ENCODE measurements at places on chromosomes 3 and 15.

- DNase-seq = no peak
Measured at GRCh38 chr3:196220587-196220986, 4.3 kb downstream of the SLC51A start.

DNA sequence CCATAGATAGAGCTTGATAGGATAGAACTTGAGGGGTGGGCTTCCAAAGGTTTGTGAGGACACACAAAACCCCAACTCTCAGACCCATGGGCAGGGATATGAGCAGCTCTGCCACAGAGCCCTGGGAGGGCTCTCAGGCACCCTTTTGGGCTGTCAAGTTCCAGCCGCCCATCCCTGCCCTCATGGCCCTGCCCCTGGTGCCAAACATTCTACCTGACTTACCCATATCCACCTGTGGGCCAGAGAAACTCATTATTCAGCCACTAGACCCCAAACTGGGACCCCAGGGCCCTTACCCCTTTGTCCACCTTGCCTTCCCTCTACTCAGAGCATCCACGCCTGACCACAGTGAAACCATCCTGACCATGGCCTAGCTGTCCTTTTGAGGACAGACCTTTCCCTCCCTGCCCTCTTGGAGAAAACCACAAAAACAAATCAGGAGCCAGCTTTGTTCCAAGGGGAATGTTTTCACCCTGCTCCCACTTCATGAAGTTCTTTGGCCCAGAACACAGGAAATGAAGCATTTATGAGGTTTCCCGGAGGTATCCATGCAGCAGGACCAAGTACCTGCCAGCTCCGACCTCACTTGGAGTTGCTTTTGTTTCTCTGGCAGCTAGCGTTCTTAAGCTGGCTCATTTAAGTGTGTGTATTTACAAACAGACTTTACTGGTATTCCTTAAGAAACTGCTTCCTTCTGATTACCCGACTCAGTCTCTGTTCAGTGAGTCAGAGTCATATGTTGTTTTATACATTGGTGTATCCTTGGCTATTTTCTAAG is 34.2 kb upstream of the GALNT15 start:
- peak; percentile 63 for DNase-seq

- DNase-seq = peak; percentile 78
Measured at GRCh38 chr3:183287301-183287971, 34.4 kb downstream of the B3GNT5 start.

DNA sequence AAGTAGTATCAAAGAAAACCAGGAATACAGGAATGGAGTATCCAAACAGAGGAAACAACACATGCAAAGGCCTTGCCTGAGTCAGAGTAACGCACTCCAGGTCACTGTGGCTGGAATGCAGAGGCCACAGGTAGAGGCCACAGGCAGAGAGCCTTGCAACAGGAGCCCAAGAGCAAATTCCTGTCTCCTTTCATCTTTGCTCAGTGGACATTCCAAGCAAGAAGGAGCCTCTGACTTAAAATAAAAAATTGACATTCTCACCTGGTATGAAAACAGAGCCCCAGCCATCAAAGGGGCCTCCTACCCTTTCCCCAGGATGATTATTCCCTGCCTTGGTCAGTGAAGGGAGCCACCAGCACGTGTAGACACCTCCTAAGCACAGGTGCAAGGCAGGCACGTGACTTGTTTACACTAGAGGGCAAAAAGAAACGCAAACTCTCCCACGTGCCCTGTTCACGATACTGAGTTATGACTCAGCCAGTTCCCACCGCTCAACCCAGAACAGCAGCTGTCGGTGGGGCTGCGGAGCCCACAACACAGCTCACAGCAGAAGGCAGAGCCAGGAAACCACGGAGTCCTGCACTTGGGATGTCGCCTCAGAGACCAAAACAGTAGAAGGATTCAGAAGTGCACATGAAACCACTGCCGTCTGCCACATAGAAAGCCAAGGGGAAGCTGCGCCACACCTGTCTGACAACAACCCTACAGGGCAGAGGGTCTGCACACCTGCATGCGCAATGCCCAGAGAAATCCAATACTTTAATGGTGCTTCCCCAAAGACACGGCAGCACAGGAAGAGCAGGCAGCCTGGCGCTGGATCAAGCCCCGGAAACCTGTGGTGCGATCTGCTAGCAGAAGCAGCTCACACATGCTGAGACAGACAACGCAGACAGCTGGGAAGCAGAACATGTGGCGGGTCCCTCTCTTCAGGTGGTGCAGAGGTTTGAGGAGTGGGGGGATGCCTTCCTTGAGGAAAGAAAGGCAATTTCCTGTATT is 52.1 kb downstream of the ITGB5 start:
- DNase-seq = peak; percentile 75

GRCh38 chr3:194814878-194815357 is 129.2 kb downstream of the FAM43A start:
- DNase-seq = no peak

DNA sequence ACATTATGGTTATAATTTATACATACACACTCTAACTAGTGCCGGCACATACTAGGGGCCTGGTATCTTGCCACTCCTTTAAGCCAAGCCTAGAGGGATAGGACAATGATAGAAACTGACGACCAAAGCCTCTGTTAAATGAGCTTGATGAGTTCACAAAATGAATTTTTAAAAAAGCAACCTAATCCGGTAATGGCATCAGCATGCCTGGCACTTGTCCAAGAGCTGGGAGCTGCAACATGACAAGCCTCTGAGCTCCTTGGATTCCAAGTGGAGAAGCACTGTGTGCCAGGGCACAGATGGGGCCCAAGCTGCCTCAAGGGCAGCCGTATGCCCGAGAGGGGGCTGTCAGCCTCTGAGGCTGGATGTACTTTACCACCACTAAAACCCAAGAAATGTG is 9.7 kb downstream of the ETV5 start:
- DNase-seq = peak; percentile 81

GRCh38 chr15:91243826-91244225 is 143.8 kb downstream of the SV2B start:
- DNase-seq = no peak

DNA sequence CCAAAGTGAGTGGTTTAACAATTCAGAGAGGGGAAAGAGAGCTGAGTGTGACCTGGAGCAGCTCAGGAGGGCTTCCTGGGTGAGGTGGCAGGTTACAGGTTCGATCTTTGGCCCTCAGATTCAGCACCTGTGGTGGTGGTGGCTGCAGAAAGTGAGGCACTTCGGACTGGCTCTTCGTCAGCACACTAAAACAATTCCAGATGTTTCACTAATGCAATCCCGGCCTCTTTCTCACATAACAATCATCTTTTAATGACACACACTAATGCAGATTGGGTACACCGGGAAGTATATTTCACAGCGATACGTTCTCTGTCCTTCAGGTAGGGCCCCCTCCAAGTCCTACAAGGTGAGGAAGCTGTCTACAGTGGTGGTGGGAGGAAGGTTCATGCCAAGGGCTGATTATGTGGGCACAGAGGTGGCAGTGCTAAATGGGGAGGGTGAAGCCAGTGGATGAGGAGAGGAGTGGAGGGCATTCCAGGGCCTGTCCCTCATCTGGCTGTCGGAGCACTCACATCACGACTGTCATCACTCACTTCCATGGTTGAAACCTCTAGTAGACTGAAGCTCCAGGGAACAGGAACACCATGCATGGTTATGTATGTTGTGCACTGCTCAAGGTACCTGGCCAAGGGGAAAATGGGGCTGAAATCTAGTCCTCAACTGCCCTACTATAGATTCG is 171.1 kb downstream of the RAB11A start:
- peak; percentile 1 for DNase-seq

- DNase-seq = no peak
Measured at GRCh38 chr3:196207159-196207832, 3.9 kb downstream of the ZDHHC19 start.

DNA sequence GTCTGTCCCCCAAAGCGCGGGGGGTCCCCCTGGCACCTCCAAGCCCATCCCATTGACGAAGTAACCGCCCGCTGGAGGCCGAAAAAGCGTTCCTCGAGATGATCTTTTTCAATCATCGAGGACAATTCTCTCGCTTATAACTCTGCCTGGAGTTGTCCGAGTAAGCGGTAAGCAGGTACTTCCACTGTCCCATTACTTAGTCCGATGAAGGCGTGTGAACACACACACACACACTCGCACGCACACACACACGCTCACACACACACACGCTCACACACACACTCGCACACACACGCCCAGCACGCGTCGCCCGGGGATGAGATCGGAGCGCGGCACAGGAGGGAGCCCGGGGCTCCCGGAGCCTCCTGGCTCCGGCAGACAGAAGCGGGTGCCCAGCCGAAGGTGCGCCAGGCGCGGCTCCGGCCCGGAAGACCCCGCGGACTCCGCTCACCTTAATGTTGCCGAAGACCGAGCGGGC is 430 bp downstream of the SLCO2A1 start:
- no peak for DNase-seq

DNA sequence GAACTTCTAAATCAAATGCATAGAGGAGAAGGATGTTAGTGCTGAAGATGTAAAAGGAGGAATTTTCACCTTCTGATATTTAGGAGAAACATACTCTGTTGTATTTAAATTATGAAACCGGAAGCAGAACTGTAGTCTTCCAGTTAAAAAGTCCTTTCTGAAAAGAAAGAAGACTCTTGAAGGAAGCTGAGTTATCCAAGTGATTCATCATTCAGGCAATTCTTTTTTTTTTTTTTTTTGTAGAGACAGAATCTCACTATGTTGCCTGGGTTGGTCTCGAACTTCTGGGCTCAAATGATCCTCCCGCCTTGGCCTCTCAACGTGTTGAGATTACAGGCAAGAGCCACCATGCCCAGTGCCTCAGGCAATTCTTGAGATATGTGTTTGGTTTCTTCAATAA is 424.8 kb upstream of the TPM1 start:
- DNase-seq = no peak

GRCh38 chr15:68894208-68894607 is 36.1 kb upstream of the SPESP1 start:
- DNase-seq = no peak

- no peak for DNase-seq
Measured at GRCh38 chr3:105610473-105610872, 243.8 kb downstream of the ALCAM start.

- DNase-seq = no peak
Measured at GRCh38 chr15:92878593-92879053, 21.5 kb upstream of the CHD2 start.

DNA sequence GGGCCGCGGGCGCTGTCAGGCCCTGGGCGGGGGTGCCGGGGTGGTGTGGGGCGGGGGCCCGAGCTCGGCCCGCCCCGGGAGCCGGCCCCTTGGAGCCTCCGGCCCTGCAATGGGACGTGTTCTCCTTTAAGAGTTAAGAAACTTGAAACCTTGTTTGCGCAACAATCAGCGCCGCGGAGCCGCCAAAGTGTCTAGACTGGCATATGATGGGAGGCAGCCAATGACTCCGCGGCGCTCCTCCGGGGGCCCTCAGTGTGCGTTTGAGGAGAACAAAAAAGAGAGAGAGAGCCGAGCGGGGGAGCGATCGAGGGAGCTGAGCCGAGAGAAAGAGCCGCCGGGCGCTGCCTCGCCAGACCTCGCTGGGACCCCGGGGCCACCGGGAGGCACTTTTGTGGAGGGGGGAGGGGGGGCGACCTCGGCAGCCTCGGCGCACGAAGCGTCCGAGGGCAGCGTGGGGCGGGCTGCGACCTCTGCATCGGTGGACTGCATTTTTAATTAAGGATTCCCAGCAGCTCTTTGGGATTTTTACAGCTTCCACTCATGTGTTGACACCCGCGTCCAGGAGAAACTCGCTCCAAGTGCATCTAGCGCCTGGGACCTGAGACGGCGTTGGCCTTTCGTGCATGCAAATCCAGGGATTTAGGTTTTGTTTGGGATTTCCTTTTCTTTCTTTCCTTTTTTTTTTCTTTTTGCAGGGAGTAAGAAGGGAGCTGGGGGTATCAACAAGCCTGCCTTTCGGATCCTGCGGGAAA is at the start of gene SMAD6:
SMAD6 (plus strand) TSS at position 202 of the 752 bp plus-strand sequence. CDS start 1,023 bp downstream, outside the sequence.
- peak; percentile 99 for DNase-seq

DNA sequence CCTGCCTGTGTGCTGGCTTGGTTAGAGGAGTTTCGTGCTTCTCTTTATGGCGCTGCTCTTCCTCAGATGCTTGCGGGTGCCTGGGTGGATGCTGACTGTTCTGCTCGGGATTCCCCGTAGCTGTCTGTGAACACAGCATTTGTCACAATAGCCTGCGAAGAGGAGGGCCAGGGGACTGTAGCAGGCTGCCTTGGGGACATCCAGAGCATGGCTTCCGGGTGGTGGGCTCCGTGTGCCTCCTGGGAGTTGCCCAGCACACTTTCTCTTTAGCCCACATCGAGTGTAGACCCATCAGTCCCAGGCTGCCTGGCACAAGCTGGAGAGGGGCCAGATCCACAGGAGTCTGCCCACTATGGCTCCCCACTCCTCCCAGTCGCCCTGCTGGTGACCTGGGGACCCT is 22.4 kb downstream of the LRRK1 start:
- no peak for DNase-seq

DNA sequence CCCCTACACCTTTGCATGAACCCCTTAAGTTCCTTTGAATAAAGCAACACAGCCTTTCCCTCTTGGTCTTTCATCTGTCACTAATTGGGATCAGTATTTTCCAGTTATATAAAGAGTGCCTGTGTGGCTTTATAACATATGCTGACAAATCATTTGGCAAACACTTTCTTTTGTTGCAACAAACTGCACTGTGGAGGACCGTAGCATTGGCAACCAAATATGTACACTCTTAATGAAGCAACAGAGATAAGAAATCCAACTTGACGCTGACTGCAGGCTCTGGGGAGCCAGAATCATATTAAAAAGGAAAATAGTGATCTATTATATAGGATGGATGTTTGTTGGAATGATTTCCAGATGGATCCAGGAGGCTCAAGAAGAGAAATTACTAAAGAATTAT is 120.1 kb upstream of the PRICKLE2 start:
- DNase-seq = peak; percentile 86

DNA sequence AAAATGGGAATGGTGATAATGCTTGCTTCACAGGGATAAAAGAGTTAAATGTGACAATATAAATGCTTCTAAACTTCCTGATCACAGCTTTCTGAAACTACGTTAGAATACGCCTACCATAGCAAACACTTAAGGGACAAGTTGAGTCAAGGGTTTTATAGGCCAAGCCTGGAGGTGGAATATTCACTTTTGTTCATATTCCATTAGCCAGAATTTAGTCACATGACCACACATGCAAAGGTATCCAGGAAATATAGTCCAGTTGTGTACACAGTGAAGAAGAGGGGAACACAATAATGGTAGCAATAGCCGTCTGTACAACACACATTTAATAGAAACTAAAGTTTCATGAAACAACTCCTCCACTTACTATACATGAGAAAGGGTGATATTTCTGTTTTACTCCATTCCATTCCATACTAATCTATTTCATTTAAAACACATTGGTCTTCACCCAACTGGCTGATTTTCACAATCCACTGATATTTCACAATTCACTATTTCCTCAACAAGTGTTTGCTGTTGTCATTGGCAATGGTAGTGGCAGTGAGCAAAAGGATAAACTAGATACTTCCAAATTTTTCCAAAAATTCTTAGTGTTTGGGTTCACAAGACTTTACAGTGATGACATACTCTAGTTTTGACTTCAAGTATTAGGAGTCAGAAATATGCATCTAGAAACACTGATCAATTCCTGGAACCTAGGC is 270.9 kb downstream of the ERC2 start:
- no peak for DNase-seq

- DNase-seq = peak; percentile 89
Measured at GRCh38 chr3:162141272-162141791, 644.7 kb downstream of the OTOL1 start.

GRCh38 chr3:69893274-69893673 is 106.3 kb upstream of the SAMMSON start:
- DNase-seq = no peak
